NCI-H2029 treated with DMSO at 0.1 percent for 48 hours (cell line): ENCODE measurements at places on chromosomes 1 and 21.
A peak's percentile ranks its signal among the peaks of the same experiment; 100 is the strongest.

- no peak for DNase-seq
These were observed 5.6 kb downstream of the CLDN19 start for GRCh38 chr1:42734201-42735035.

- no peak for DNase-seq
These were observed 53.9 kb downstream of the EDN2 start for GRCh38 chr1:41430582-41430981.

DNA sequence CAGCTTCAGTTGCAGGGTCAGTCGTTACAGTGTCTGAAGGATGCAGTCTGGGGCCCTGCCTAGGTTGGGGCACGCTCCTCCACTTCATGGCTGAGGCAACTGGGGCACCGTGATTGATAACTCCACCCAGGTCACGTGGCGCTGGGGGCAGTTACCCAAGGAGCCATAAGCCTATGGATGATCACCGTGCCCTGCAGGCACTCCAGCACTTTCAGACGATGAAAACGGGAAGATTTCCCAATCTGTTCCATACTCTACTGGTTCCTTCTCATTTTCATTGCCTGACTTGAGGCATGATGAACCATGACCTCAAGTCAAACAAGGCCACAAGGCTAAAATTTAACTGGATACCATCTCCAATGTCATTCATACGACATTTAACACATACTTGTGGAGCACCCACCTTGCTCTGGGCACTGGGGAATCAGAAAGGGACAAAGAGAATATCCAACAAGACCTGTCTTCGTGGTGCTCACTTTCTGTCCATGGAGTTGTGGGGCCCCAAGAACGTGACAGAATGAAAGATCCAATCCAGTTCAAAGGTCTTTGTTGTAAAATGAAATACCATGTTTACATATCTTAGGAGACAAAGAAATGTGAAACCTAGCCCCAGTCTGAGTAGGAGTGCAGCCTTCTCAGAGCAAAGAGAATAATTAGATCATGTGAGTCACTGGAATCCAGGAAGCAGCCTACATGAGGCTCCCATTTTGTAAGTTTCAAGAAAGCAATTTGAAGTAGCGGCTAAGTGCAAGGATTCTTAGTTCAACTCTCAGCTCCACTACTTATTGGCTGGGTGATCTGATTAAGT lies 39.4 kb upstream of the SPOCD1 start:
- peak; percentile 5 for DNase-seq

GRCh38 chr1:39654291-39654690 lies 14.8 kb upstream of the HEYL start:
- DNase-seq: no peak

DNA sequence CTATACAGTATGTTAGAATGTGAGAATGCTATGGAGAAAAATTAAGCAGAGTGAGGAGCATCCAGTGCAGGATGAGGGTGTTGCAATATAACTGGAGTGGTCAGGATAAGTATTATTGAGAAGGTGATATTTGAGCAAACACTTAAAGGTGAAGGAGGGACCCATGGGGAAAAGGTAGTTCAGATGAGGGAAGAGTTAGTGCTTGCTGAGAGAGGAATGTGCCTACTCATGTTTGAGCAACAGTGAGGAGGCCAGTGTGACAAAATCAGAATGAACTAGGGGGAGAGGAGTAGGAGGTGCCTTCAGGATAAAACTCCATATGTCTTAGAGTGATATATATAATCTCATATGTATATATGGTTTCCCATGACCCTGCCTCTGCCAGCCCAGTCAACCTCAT lies 6.2 kb upstream of the TRIM45 start:
- no peak for DNase-seq

- no peak for DNase-seq
These were observed 13.7 kb downstream of the CD2 start for GRCh38 chr1:116767782-116768382.

GRCh38 chr21:21079646-21080045 lies 81.4 kb downstream of the NCAM2 start:
- DNase-seq: no peak

GRCh38 chr1:212225416-212225815 lies 59.8 kb upstream of the PPP2R5A start:
- DNase-seq: no peak

- DNase-seq: no peak
These were observed 8.6 kb downstream of the NECTIN4 start for GRCh38 chr1:161080441-161081405.

DNA sequence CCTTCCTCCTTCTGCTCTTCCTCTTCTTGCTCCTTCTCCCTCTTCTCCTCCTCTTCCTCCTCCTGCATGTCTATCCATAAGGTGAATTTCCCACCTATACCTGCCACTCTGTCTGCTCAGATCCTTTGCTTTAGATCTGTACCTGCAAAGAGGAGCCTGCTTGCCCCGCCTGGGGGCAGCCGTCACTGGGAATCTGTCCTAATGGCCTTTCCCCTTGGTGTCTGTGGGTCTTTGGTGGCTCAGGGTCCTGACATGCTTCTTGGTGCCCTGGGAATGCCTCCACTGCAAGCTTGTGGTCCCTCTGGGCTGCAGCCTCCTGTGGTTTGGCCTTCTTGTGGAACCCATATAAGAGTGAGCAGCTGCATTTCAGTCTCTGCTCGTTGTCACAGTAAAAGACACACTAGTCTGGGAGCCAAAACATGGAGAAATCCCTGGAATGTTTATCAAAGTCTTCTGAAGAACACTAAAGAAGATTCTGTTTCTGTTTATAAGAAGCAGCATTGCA lies 79.5 kb upstream of the CSF3R start:
- no peak for DNase-seq

GRCh38 chr21:43343095-43343991 lies 83.6 kb downstream of the SIK1 start:
- DNase-seq: peak; percentile 33

GRCh38 chr1:41715441-41716095 lies 203.2 kb downstream of the HIVEP3 start:
- no peak for DNase-seq

DNA sequence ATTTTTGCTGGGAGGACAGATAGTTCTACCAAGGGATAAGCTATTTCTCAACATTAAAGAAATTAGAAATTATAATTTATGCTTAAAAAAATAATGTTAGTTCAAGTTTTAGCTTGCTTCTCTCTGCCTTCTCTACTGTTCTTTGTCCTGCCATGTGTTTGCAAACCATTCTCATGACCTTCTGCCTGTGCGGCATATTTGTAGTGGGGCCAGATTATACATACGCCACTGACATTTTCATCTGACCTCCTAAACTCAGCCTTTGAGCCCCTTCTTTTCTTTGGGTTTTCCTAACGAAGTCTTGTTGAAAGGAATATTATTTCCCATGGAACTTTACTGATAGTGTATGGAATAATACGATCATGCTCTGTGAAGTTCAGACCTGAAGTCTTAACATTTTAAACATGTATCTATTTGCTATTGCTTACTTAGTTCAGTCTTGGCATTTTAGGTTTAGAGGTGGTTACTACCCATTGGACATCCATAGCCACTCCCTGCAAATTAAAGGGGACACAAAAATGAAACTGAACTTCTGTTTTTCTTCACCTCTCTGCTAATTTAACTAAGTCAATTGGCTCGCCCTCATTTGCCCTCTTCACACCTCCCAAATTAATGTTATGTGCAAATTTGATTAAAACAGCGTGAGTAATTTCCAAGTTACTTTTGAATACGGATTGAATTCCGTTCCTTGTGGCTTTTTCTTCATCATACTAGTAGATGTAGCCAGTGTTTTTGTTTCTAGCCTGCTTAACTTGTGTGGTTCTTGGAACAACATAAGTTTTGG lies 15.6 kb downstream of the LRRC8D start:
- DNase-seq: no peak

- no peak for DNase-seq
These were observed 271.4 kb upstream of the NR5A2 start for GRCh38 chr1:199756066-199756465.

GRCh38 chr1:9767964-9768668 lies 55.6 kb downstream of the CLSTN1 start:
- DNase-seq: no peak

GRCh38 chr21:27735699-27736098 lies 768.8 kb upstream of the ADAMTS5 start:
- DNase-seq: no peak

GRCh38 chr21:16363100-16363499 lies 633.3 kb downstream of the USP25 start:
- no peak for DNase-seq

DNA sequence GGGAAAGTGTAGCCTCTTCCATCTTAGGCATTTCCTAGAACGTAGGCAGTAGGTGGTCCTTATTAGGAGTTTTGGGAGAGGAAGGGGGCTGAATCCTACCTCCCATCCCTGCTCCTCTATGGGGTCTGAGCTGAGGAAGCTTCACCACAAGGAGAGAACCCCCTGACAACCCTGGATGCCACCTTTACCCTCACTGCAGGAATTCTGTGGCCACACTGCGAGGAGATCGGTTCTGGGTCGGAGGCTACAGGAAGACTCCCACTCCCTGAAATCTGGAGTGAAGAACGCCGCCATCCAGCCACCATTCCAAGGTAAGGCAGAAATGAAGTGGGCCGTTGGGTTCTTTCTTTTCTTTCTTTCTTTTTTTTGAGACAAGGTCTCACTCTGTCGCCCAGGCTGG lies 1.5 kb downstream of the MX1 start:
- DNase-seq: no peak

DNA sequence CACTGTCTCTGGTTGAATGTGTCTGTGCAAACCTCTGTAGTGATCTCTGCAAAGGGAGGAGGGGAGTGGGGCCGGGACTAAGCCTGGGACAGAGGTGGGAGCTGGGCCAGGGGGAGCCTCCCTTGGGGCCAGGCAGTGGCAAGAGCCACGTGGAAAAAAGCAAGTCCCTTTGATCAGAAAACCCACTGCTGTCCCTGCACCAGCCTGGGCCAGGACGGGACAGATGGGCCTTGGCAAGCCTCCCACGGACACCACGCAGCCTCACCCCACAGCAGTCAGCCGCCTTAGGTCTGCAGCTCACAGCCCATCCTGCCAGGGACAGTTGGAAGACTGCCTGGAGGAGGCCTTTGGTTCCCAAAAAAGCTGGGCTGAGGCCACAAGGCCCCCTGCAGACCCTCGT lies 11.7 kb upstream of the TRAPPC10 start:
- DNase-seq: no peak

GRCh38 chr21:36522219-36522808 lies 42.4 kb upstream of the CLDN14 start:
- DNase-seq: no peak

GRCh38 chr1:11334261-11334804 lies 61.3 kb downstream of the UBIAD1 start:
- DNase-seq: no peak

DNA sequence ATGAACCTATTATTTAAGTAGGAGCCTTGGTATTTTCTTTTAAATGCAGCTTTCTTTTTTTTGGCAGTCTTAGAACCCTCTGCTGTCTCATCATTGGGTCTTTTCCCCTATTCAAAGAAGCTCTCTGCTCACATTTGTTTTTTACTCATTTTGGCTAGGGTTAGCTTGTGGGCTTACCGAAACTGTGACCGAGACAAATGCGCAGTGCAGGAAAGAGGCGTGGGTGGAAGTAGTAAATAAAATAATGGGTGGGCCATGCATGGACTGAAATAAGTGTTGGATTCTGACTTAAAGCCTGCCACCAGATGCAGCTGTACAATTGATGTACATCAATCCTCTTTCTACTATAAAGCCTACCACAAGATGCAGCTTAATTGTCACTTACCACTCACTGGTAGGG lies 14.7 kb downstream of the XPR1 start:
- DNase-seq: no peak

- DNase-seq: no peak
These were observed 459.3 kb upstream of the ADAMTS5 start for GRCh38 chr21:27426196-27426595.

GRCh38 chr1:15975358-15975804 lies 520 bp downstream of the ZBTB17 start:
- DNase-seq: no peak

- DNase-seq: no peak
These were observed 66.7 kb upstream of the F3 start for GRCh38 chr1:94608142-94608851.

- DNase-seq: no peak
These were observed 824.6 kb upstream of the NEGR1 start for GRCh38 chr1:73106931-73107330.

- DNase-seq: no peak
These were observed 1.5 kb downstream of the NBL1 start for GRCh38 chr1:19645411-19646251.

GRCh38 chr1:205531191-205532025 lies 26.9 kb downstream of the CDK18 start:
- DNase-seq: no peak

DNA sequence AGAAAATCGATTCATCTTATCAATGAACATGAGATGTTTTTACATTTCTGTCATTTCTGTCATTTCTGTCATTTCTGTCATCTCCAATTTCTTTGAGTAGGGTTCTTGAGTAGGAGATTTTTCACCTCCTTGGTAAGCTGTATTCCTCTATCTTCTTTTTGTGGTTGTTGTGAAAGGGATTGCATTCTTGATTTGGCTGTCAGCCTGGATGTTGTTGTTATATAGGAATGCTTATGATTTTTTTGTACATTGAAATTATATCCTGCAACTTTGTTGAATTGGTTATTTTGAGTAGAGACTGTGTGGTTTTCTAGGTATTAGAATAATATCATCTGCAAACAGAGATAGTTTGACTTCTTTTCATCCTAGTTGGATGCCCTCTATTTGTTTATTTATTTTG lies 1233.7 kb downstream of the PLA2G4A start:
- DNase-seq: no peak

GRCh38 chr1:151888972-151889570 lies 20.2 kb downstream of the THEM4 start:
- no peak for DNase-seq

GRCh38 chr1:244406337-244406736 lies 45.4 kb downstream of the ADSS2 start:
- no peak for DNase-seq

GRCh38 chr1:154419620-154420571 lies 14.8 kb downstream of the IL6R start:
- DNase-seq: no peak

DNA sequence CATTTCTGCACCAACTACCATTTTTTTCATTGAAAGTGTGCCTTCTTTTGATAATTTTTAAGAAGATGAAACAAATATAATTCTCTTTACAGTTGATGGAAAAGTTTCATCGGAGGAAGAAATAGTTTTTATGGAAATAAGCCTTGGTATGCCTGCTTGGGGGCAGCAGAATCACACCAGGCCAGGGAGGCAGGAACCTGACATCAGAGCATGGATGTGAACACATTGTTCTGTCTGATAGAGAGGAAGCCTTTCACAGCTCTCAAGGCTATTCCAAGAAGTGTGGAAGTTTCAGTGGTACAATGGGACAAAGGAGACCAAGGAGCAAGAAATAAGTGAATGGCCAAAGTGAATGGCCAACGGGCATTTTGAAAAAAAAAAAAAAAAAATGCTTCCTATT lies 162.2 kb upstream of the KCNK2 start:
- DNase-seq: no peak

GRCh38 chr1:225678545-225678944 lies 25.6 kb upstream of the ENAH start:
- DNase-seq: no peak

DNA sequence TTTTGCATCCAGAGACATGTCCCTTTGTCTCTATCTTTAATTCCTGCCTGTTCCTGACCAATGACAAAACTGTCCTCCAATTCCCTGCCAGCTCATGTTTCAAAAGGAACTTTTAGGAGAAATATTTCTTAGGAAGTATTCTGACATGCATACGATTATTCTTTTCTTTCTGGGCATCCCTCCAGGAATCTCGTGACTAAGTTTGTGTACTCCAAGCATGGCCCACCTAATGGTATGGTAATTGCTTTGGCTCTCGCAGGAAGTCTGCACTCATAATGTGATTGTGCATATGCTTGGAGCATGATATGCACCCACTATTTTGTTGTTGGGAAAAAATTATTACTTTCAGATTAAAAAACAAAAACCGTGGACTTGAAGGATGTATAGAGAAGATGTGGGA lies 256.4 kb downstream of the PRDM2 start:
- DNase-seq: no peak

GRCh38 chr1:61313906-61314422 lies 231.6 kb downstream of the NFIA start:
- no peak for DNase-seq
